ENCODE measurements at places on chromosomes 6 and 20. TPM values are rescaled to one million over a fixed set of nuclear protein-coding genes. Genes with fewer than 3 reads are reported as not detected.

Gene TPD52L1
- polyA plus RNA-seq, result 67.4 TPM

Gene PPIL1
- polyA plus RNA-seq, result 92.3 TPM

Gene WFDC9
- not detected for polyA plus RNA-seq

Gene PTK6
- polyA plus RNA-seq, result 0.04 TPM

Gene TBXT
- not detected for polyA plus RNA-seq

Gene NTSR1
- polyA plus RNA-seq, result 0.01 TPM

Gene PAX1
- polyA plus RNA-seq, result 0.05 TPM

Gene CDH4
- polyA plus RNA-seq, result 0.27 TPM

Gene PRR18
- 0.08 TPM for polyA plus RNA-seq

Gene SLC17A9
- polyA plus RNA-seq, result 0.88 TPM

Gene NKAIN4
- polyA plus RNA-seq, result not detected

Gene HAO1
- polyA plus RNA-seq, result not detected

Gene DEFB124
- 0.18 TPM for polyA plus RNA-seq

Gene PSORS1C1
- polyA plus RNA-seq, result 0.17 TPM

Gene SCRT2
- not detected for polyA plus RNA-seq

Gene SMLR1
- not detected for polyA plus RNA-seq

Gene ZSCAN31
- polyA plus RNA-seq, result 3.7 TPM

Gene ZNF311
- polyA plus RNA-seq, result not detected
